Mesothelial cell of epicardium (in vitro differentiated cells): ENCODE measurements at places on chromosomes 2 and 18. TPM values are rescaled to one million over a fixed set of nuclear protein-coding genes. Genes with fewer than 3 reads are reported as not detected.

- H3K27ac ChIP-seq = no peak overlapping the region
- no peak for DNase-seq
- no peaks in the 10 kb centered on the region for H3K36me3 ChIP-seq
- H3K4me1 ChIP-seq = no peaks in the 10 kb centered on the region
- no peak overlapping the region for H3K4me3 ChIP-seq
Observed at GRCh38 chr18:75857558-75857957, 430.1 kb upstream of the SMIM21 start.

GRCh38 chr2:7133521-7133920 is 216.3 kb downstream of the RNF144A start:
- no peak overlapping the region for H3K27ac ChIP-seq
- no peaks in the 10 kb centered on the region for H3K27me3 ChIP-seq
- H3K4me3 ChIP-seq = no peak overlapping the region
- no peak for DNase-seq
- H3K4me1 ChIP-seq = peaks cover 7% of the 10 kb centered on the region

The ITPRIPL1 gene
- total RNA-seq = 8.9 to 12.0 TPM (median 10.9 TPM) in 3 replicates

DNA sequence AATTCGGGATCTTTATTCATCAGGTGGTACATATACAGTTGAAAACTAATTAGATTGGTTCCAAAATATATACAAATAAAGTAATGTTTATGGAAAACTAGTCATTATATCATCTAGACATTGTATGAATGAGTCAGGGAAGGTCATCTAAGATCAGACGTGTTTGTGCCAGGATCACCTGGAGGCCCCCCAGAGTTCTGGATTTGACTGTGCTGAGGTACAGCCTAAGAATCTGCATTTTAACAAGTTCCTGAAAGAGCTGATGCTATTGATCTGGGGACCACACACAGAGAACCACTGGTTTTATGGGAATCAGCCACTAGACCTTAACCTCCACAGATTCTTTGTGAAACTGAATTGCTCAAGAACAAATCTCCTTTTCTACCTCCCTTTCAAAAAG is 43.2 kb downstream of the PARD6G start:
- H3K27ac ChIP-seq = no peak overlapping the region
- H3K4me1 ChIP-seq = peaks cover 15% of the 10 kb centered on the region
- H3K36me3 ChIP-seq = peaks cover 5% of the 10 kb centered on the region
- no peaks in the 10 kb centered on the region for H3K27me3 ChIP-seq

GRCh38 chr2:151157000-151157735 is 104.5 kb downstream of the RBM43 start:
- H3K36me3 ChIP-seq = peaks cover 2% of the 10 kb centered on the region
- DNase-seq = no peak
- no peak overlapping the region for H3K4me3 ChIP-seq
- no peaks in the 10 kb centered on the region for H3K27me3 ChIP-seq
- no peak overlapping the region for H3K27ac ChIP-seq

The LRRTM1 gene
- 23.7 to 27.8 TPM (median 24.0 TPM) in 3 replicates for total RNA-seq

GRCh38 chr2:28187186-28187585 is 205.5 kb upstream of the FOSL2 start:
- H3K27me3 ChIP-seq = no peaks in the 10 kb centered on the region
- DNase-seq = no peak
- no peaks in the 10 kb centered on the region for H3K4me1 ChIP-seq
- no peaks in the 10 kb centered on the region for H3K36me3 ChIP-seq
- H3K27ac ChIP-seq = no peak overlapping the region

The SERPINB8 gene
- 5.3 to 6.4 TPM (median 5.6 TPM) in 3 replicates for total RNA-seq

GRCh38 chr2:146985753-146986152 is 859.1 kb upstream of the ACVR2A start:
- H3K36me3 ChIP-seq = no peaks in the 10 kb centered on the region
- no peak overlapping the region for H3K4me3 ChIP-seq
- DNase-seq = no peak
- H3K27ac ChIP-seq = no peak overlapping the region

The CLEC4F gene
- total RNA-seq = not detected in 3 replicates

- no peak overlapping the region for H3K4me3 ChIP-seq
- H3K27ac ChIP-seq = no peak overlapping the region
- no peaks in the 10 kb centered on the region for H3K36me3 ChIP-seq
- peaks cover 12% of the 10 kb centered on the region for H3K4me1 ChIP-seq
- peaks cover 43% of the 10 kb centered on the region for H3K27me3 ChIP-seq
- DNase-seq = peak; percentile 12
Observed at GRCh38 chr2:240139666-240140393, 628 bp downstream of the OTOS start.

- peaks cover 40% of the 10 kb centered on the region for H3K4me1 ChIP-seq
- no peaks in the 10 kb centered on the region for H3K27me3 ChIP-seq
Observed at GRCh38 chr2:177334940-177335543, 57.5 kb upstream of the AGPS start.

DNA sequence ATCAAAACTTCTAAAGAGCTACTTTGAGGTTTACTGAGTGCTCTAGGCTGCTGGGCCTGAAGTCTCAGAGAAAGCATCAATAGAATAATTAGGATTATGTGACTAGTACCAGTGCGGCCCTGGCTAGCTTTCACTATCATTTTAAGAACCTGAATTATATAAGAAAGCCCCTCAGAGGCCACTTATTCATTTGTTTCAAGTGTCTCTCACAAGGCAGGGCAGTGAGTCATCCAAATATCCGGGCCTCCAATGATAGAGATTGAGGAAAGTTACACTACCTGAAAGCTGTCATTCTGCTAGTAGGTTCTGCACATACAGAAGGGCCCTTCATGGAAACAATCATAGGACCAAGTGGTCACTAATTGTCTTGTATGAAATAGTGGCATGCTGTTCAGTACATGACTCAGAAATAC is 193.1 kb downstream of the L3MBTL4 start:
- DNase-seq = no peak
- H3K36me3 ChIP-seq = peaks cover 15% of the 10 kb centered on the region
- peaks cover 6% of the 10 kb centered on the region for H3K4me1 ChIP-seq
- H3K27ac ChIP-seq = no peak overlapping the region
- no peak overlapping the region for H3K4me3 ChIP-seq

The SP140L gene
- 4.5 to 7.2 TPM (median 7.2 TPM) in 3 replicates for total RNA-seq

The AGXT gene
- total RNA-seq = not detected in 3 replicates

DNA sequence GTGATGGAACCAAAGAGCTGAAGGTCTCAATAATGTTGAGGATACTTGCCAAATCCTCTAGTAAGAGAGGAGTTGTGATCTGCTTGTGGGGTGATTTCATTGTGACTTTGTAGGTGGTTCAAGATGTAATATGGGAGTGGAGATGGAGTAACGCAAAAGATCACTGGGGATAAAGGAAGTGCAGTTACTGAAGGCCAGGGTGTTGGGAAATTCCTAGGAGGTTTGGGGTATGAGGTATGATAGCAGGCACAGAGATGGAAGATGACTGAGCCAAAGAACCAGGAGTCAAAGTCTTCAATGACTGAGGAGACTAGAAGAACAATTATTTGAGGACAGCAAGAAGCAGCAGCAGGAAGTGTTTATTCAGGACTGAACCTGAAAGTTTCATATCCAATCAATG is 222.6 kb downstream of the NCKAP5 start:
- no peak for DNase-seq
- H3K4me1 ChIP-seq = no peaks in the 10 kb centered on the region

- H3K27ac ChIP-seq = no peak overlapping the region
- no peak for DNase-seq
- H3K36me3 ChIP-seq = peaks cover 5% of the 10 kb centered on the region
- H3K4me3 ChIP-seq = no peak overlapping the region
Observed at GRCh38 chr2:24644032-24644431, 149.2 kb downstream of the PTRHD1 start.

- H3K4me1 ChIP-seq = no peaks in the 10 kb centered on the region
- peaks cover 6% of the 10 kb centered on the region for H3K36me3 ChIP-seq
- H3K4me3 ChIP-seq = no peak overlapping the region
- DNase-seq = no peak
Observed at GRCh38 chr18:62248313-62248712, 61.3 kb downstream of the RELCH start.

The ICOS gene
- not detected in 3 replicates for total RNA-seq

The FBXO48 gene
- 0.72 to 0.77 TPM (median 0.75 TPM) in 3 replicates for total RNA-seq

- peaks cover 8% of the 10 kb centered on the region for H3K27me3 ChIP-seq
- DNase-seq = no peak
- H3K4me1 ChIP-seq = no peaks in the 10 kb centered on the region
- no peak overlapping the region for H3K27ac ChIP-seq
- no peaks in the 10 kb centered on the region for H3K36me3 ChIP-seq
Observed at GRCh38 chr2:134600208-134600607, 118.6 kb downstream of the TMEM163 start.

DNA sequence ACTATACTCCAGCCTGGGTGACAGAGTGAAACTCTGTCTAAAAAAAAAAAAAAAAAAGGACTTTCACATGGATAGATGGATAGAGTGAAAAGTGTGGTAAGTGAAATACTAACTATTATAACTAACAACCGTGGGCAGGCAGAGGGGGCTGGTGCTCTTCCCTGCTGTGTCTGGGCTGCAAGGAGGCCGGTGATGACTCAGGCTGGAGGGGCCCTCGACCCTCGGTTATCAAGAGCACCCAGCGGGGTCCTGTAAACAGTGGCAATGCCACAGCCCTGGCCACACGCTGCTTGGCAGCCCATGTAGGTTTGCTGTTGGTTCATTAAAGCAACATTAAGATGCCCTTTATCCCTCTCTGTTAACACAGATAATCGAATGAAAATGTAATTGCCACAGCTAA is 184.8 kb upstream of the RAB12 start:
- H3K4me3 ChIP-seq = no peak overlapping the region
- H3K27me3 ChIP-seq = no peaks in the 10 kb centered on the region
- H3K36me3 ChIP-seq = no peaks in the 10 kb centered on the region
- no peak overlapping the region for H3K27ac ChIP-seq
- no peak for DNase-seq

- H3K4me1 ChIP-seq = no peaks in the 10 kb centered on the region
- H3K27me3 ChIP-seq = peaks cover 9% of the 10 kb centered on the region
- H3K36me3 ChIP-seq = no peaks in the 10 kb centered on the region
- no peak for DNase-seq
Observed at GRCh38 chr2:1153920-1154319, 203.3 kb downstream of the SNTG2 start.

The PFN4 gene
- 1.2 to 1.6 TPM (median 1.3 TPM) in 3 replicates for total RNA-seq

DNA sequence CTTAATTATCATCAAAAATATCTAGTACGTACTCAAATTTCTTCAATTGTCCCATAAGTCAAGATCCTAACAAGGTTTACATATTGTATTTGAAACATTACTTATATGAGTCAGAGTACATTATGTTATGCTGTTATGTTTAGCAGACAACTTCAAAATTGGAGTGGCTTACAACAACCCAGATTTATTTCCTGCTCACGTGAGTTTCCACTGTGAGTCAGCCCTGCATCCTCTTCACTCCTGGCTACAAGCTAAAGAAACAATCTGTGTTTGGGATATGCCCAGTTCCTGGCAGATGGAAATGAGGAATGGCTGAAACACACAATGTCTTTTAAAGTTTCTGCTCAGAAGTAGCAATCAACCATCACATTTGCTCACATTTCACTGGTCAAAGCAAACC is 31.5 kb upstream of the TANC1 start:
- no peak overlapping the region for H3K4me3 ChIP-seq
- peaks cover 13% of the 10 kb centered on the region for H3K4me1 ChIP-seq
- H3K36me3 ChIP-seq = no peaks in the 10 kb centered on the region
- no peak for DNase-seq
- H3K27me3 ChIP-seq = no peaks in the 10 kb centered on the region
- no peak overlapping the region for H3K27ac ChIP-seq

DNA sequence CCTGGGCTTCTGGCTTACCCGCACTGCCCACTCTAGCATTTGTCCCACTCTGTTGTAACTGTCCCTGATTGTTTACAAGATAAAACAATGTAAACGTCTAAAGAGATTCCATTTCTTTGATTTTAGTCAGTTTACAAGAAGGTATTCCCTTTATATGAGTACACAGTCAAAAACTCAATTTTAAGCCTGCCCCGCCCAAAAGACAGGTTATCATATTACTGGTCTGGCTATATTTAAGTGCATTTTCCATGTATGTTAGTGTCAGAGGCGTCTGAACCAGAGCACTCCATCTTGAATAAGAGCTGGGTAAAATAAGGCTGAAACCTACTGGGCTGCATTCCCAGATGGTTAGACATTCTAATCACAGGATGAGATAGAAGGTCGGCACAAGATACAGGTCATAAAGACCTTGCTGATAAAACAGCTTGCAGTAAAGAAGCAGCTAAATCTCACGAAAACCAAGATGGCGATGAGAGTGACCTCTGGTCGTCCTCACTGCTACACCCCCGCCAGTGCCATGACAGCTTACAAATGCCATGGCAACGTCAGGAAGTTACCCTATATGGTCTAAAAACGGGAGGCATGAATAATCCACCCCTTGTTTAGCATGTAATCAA is 15.0 kb downstream of the GPR45 start:
- H3K4me1 ChIP-seq = peaks cover 20% of the 10 kb centered on the region
- H3K27ac ChIP-seq = peak overlapping the region; percentile 90
- no peak overlapping the region for H3K4me3 ChIP-seq
- H3K36me3 ChIP-seq = peaks cover 1% of the 10 kb centered on the region
- no peak for DNase-seq

The CNGA3 gene
- not detected in 3 replicates for total RNA-seq

GRCh38 chr18:65788373-65788772 is 37.6 kb downstream of the CDH7 start:
- no peak overlapping the region for H3K27ac ChIP-seq
- H3K27me3 ChIP-seq = no peaks in the 10 kb centered on the region
- no peak for DNase-seq
- H3K4me1 ChIP-seq = peaks cover 16% of the 10 kb centered on the region
- H3K4me3 ChIP-seq = no peak overlapping the region

The CD8B2 gene
- not detected in 3 replicates for total RNA-seq

DNA sequence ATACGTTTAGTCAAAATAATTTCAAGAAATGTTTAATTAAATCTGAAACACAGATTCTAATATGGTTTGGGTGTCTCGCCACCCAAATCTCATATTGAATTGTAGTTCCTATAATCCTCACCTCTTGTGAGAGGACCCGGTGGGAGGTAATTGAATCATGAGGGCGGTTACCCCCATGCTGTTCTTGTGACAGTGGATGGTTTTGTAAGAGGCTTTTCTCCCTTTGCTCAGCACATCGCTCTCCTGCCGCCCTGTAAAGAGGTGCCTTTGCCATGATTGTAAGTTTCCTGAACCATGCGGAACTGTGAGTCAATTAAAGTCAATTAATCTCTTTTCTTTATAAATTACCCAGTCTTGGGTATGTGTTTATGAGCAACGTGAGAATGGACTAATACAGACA is 1045.1 kb upstream of the POU3F3 start:
- H3K27ac ChIP-seq = no peak overlapping the region
- peaks cover 3% of the 10 kb centered on the region for H3K27me3 ChIP-seq

The LRRC30 gene
- total RNA-seq = not detected in 3 replicates

The PRSS56 gene
- 0.09 TPM in 1 of 3 replicates, not detected in the others for total RNA-seq
